ENCODE measurements at places on chromosomes 7 and 10.

- DNase-seq, result no peak
Observed at GRCh38 chr7:113454597-113455169, 336.3 kb upstream of the SMIM30 start.

- peak; percentile 12 for DNase-seq
Observed at GRCh38 chr7:24963218-24963617, 16.8 kb downstream of the OSBPL3 start.

DNA sequence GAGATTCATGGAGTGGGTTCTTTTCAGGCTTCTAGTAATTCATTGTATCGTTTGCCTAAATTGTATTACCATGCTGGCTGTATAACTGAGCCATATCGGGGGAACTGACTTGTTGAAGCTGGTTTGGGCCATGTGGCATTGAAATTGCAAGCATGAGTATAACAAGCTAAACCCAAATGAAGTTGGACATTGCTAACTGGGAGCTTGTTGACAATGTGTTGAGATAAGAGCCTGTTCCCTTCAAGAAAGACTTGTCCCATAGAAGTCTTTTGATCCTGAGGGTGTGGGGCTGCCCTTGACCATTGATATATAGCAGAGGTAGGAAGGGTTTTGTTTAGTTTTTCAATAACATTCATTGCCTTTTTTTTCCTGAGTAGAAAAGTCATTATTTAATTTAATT is 156.0 kb downstream of the VTI1A start:
- no peak for DNase-seq

DNA sequence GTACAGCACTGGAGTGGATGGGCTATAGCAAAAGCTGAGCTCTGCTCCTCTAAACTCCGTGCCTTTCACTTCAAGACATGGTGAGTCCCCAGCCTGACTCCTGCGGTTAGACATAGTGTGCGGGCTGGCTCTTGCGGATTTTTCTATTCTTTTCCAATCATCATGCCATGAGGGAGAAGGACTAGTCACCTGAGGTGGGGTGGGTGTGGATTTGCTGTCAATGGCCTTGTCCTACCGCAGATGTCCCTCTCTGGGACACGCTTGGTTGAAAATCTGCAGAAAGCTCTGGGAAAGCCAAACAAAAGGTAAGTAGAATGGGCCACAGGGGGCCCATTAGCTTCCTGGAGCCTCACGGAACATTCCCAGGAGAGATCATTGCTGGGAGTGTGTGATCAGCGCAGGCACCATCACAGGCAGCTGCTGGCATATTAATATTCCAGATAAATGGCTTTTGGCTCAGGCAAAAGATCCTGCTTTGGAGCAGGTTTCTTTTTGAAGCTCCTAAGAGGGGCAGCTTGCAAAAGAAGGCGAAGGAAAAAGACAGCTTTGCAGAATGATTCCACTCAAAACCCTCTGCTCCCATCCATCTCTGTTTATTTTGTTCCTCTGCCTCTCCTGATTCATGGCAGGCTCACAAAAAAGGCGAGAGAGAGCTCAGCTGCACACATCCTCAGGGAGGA is 509.0 kb upstream of the ZMIZ1 start:
- no peak for DNase-seq

DNA sequence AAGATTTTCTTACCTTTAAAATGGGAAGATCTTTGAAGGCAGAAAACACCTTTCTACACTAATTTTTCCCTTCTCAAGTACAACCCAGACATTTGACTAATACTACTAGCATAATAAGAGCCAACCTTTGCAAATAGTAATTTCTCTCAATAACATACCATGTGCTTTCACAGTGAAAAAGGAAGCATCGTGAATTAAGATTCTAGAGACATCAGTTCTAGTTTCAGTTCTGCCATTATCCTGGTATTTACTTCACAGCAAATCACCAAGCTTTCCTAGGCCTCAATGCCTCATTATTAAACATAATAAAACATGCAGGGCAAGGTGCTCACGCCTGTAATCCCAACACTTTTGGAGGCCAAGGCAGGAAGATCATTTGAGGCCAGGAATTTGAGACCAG is 24.9 kb downstream of the GSAP start:
- no peak for DNase-seq

DNA sequence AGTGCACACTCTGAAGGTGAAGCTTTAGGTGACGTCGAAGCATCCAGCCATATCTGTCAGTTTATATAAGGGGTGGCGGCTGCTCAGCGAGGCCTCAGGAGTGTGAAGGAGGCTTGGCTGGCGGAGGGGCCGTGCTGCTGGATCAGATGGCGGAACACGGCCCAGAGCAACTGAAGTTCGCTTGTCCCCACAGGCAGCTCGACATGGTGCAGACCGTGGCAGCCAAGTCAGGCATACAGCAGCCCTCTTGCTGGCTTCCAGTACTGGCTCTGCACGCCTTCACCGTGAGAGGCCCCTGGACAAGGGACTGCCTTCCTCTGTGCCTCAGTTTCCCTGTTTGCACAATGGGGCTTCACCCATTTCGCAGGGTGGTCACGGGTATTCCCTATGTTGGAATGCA is 443.5 kb downstream of the DNAJB6 start:
- DNase-seq, result no peak

DNA sequence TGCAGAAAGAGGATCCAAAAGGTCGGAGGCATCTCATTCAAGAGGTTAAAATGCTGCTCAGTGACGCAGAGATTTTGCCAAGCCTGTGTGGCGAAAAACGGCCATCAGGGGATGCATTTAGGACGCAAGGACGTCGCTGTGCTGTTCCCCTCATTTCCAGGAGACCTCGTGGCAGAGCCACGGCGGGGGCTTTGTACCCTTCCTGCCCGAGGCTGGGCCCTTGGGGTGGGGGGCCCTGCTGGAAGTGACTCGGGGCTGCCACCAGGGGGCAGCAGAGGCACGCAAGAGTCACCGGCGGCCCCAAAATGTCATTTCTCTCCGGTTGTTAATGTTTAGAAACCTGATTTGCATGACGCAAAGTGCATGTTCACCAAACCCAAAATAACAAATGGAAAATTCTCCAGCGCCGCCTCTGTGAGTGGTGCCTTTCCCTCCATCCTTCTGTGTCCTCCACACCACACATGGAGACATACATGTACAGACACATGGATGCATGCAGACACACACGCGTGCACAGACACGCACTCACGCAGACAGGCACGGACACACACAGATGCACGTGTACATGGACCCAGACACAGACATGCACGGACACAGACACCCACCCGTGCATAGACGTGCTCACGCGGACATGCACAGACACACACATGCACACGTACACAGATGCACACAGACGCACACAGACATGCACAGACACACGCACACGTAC is 51.0 kb upstream of the NKX6-2 start:
- no peak for DNase-seq

DNA sequence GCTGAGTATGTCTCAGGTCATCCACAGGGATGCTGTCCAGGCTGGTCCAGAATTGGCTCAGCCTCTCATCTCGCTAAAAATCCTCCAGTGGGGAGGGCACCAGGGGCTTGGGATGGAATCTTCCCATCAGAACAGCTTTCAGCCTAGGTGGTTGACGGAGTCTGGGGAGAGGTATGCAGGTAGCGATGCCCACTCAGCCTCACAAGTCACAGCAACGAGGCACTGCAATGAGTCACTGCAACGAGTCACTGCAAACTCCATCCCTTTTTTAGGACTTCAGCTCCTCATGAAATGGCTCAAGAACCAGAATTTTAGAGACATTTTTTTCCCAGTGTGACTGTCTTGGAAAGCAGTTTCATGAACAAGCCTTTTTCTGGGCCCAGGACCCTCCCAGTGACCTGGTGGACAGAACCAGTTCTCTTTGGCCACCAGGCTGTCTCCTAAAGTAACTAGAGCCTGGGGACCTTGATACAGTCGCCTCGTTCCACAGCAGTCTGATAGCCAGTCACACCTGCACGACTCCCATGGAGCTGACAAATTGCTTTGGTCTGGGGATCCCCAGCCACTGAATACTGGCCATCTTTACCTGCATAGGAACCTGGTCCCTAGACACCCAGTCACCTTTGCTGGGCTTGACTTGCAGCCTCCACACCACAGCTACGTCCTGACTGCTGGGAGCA is 41.3 kb upstream of the PPP2R2D start:
- DNase-seq, result no peak

DNA sequence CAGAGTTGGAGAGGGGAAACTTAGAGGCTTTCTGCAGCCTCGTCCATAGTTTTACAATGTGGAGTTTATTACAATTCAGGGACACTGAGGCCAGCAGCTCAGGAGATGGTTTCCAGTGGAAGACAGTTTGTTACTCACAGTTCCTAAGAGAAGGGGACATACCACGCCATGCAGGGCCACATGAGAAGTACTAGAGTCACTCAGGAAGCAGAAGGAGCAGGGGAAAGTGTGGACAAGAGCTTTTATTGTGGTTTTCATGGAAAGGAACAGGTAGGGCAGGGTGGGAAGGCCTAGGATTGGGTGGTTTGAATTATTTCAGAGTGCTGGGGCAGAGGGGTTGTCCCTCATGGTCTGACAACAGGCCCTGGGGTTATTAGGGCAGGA is 292.1 kb upstream of the IGFBP3 start:
- DNase-seq, result no peak

- no peak for DNase-seq
Observed at GRCh38 chr10:114458955-114459354, 54.7 kb upstream of the AFAP1L2 start.

- DNase-seq, result no peak
Observed at GRCh38 chr10:91201213-91201996, 19.1 kb upstream of the PCGF5 start.

GRCh38 chr7:136869001-136869961 is 829 bp downstream of the CHRM2 start:
- no peak for DNase-seq

DNA sequence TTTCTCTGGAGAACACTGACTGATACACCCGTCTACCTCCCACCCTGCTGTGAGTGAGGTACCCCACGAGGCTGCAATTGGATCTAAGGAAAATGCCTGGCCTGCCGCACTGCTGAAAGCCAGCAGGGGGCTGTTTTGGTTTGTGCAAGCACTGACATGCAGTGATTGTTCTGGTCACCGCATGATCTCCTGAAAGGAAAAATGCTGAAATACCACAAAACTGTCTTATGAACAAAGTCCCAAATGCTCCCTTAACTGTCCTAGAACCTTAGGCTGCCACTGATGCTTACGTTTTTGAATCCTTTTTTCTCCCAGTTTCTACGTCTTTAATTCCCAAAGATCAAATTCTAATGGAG is 132.7 kb downstream of the JCAD start:
- no peak for DNase-seq

DNA sequence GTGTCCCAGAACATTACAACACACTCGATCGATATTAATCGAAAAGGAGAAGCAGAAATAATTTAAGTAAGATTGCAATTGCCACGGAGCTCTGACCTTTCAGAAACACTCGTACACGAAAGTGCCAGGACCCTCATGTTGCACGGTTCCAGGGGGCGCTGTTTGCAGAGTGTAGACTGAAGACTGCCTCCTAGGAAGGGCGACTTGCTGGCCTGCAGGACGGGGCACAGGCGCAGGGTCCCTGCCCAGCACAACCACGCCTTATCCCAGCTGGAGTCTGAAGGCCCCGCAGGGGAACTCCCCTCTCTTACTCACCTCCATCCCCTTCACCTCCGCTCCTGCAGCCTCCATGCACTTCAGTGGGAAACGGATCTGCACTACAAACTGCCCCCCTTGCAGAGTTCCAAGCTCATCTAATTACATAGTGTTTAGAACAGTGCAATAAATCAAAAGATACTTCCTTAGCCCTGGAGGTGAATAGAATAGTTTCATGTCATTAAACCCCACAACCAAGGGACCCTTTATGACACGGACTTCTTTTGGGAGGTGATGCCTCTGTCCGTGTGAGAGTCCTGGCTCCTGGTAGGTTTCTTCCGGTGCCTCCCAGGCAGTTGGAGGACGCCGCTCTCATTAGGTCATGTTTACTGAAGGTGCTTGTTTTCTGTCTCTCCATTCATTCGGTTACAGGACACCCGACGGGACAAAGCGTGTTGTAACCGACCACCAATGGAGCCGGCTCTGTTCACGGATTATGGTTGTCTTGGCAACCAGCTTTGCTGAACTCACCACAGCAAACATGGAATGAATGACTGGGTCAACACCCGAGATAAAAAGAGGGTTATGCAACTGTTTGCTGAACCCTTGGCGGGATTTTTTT is 262.2 kb downstream of the BAMBI start:
- no peak for DNase-seq

GRCh38 chr10:60919551-60919950 is 24.4 kb downstream of the RHOBTB1 start:
- DNase-seq, result no peak

GRCh38 chr7:85292908-85293576 is 106.2 kb upstream of the SEMA3D start:
- DNase-seq, result no peak

DNA sequence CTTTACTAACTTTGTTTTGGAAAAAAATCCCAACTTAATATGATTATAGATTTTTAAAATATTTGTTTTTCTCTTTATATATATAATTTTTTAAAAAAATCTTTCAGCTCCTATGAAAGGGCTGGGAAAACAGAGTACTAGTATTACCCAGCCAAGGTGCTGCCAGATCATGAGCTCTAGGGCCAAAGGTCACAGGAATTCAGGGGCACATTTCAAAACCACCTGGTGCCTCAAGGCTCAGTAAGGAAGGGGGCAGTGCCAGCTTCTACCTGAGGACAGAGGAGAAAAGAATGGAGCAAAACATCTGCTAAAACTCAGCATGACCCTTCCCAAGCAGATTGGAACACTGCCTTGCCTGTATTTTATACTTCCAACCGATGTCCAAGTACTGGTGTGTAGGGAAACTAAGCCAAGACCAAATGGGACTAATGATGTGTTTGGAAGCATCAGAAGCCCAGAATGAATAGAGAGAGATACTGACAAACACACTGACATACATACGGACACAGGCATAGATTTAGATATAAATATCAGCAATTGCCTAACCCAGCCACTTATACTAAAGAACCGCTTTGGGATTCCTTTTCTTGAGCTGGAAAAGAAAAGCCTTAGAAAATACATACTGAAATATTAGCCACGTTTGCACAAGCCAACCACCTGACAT is 667.3 kb downstream of the PARD3 start:
- no peak for DNase-seq

GRCh38 chr7:83276250-83276649 is 113.6 kb upstream of the PCLO start:
- DNase-seq, result no peak

DNA sequence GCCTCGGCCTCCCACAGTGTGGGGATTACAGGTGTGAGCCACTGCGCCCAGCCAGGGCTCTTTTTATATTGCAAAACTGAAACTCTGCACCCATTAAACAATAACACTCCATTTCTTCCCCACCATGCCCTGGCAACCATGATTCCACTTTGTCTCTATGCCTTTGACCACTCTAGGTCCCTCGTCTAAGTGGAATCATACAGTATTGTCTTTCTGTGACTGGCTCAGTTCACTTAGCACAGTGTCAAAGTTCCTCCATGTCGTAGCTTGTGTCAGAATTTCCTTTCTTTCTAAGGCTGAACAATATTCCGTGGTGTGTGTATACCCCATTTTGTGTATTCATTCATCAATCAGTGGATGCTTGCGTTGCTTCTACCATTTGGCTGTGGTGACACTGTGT is 46.2 kb downstream of the CUX1 start:
- no peak for DNase-seq

DNA sequence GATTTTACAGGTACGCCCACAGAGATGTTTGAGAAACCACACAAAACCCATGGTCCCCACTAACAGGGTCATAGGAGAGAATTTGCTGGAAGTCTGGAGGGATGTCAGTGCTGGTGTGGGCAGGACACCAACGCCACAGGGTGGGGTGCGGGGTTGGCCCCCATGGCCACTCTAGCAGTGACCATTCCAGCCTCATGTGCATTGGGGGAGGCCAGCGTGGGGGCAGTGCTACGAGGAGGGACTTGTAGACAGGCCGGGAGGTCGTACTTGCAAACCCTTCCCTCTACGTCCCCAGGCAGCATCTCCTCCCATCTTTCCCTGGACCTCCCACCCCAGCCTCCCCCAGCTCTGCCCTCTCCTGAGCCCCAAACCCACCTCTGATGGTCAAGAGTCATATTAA is 34.0 kb downstream of the FOXL3 start:
- no peak for DNase-seq

Data from SIG-M5 (cell line).